ENCODE measurements at places on chromosomes 4 and X.

DNA sequence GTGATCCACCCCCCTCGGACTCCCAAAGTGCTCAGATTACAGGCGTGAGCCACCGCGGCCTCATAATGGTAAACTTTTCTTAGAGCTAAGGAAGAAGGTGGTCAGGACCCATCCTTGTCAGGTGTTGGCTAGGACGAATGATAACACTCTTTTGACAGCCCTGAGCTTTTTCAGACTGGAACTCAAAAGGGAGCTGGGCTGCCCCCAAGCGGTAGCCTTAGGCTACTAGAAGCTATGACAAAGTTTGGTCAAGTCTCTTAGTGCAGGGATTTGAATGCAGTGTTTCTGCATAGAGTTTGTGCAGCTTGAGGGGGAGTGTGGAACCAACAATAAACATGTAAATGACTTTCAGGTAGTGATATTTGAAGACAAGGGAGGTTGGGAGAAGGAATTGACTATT is 11.8 kb upstream of the HSD17B10 start:
- no peak for DNase-seq

GRCh38 chrX:42519666-42520231 is 258.2 kb downstream of the PPP1R2C start:
- no peak for DNase-seq

- no peak for DNase-seq
Measured at GRCh38 chrX:29587107-29587506, 628.3 kb upstream of the MAGEB2 start.

DNA sequence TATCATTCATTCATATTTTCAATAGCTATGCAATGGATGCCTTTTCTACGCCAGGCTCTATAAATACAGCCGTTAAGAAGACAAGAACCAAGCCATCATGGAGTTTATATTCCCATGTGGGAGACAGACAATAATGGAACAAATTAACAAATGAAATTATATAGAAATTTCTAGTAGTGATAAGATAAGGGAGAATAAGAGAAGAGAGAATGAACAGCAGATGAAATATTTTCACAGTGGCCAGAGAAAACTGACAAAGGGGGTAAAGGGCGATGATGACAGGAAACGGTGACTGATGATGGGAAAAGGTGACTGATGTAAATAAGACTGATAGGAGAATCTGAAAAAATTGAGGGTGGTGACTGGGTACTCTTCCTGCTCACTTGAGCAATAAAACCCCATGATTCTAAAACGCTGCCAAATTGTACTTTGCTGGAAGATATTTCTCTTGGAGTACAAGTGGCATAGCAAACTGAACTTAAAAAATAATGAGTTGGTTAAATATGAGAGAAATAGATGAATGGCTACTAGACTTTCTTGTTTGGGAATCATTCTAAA is 13.2 kb downstream of the RNF150 start:
- DNase-seq: no peak

All from anterior cingulate cortex (tissue), 58 donors.